ENCODE measurements at places on chromosomes 12 and 14.

- DNase-seq: no peak
Observed at GRCh38 chr14:78424311-78424710, 254.1 kb downstream of the NRXN3 start.

- no peak for DNase-seq
Observed at GRCh38 chr12:28079539-28079938, 107.0 kb upstream of the PTHLH start.

DNA sequence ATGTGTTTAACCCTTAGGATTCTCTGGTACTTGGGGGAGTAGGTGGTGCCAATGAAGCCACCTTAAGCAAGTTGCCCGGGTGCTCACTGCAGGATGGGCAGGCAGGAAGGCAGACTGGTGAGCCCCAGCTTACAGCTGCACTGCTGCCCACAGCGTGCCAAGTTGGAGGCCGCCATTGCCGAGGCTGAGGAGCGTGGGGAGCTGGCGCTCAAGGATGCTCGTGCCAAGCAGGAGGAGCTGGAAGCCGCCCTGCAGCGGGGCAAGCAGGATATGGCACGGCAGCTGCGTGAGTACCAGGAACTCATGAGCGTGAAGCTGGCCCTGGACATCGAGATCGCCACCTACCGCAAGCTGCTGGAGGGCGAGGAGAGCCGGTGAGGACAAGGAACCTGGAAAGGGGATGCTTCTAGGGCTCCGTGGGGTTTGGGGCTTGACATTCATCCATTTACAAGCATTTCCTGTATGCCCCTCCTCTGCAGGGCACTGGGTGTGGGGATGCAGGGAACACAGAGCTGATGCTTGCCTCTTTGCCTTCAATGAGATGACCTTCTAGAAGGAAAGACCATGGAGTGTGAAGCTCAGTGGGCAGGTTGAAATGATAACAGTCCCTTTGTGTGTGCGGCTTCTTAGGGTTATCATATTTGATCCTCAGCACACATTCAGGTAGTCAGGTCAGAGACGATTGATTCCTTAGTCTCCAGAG is 12.4 kb downstream of the KRT7 start:
- no peak for DNase-seq

DNA sequence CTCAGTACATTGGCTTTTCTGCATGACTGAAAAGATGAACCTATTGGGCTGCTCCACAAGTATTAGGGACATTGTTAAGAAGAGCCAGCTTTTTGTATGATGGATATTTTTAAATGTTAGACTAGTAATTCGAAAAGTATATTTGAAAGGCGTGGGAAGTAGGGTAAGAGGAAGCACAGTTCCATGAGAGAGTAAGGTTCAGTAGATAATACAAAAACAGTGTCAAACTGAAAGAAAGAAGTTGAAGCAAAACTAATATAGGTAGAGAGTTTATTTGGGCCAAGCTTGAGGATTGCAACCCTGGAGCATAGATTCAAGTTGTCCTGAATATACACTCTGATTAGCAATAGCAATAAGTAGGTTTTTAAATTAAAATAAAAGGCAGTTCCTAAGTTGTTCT is 193.9 kb downstream of the RASSF9 start:
- no peak for DNase-seq

GRCh38 chr12:31234955-31235867 is 90.7 kb downstream of the SINHCAF start:
- DNase-seq: no peak

DNA sequence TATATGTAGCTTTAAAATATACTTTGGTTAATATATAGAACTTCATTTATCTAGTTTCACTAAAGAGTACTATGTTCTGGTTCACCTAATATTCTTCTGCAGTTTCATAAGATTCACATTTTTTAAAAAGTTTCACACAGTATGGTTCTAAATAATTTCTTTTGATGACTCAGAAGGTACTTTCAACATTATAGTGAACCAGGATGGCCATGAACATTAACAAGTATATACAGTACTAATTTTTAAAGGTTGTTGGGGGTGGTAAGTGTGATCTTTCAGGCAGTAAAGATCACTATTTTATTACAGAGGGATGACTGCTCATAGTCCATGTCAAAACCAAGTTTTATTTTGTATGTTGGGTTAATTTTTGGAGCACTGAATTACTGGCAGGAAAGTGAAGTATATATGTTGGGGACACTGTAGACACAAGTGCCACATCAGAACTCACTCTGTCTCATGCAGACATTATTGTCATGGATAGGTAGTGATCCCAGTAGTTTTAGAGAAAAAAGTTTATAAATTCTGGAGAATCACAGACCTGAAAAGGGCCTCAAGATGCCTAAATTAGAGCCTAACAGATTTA is 60.0 kb downstream of the DCAF5 start:
- no peak for DNase-seq

DNA sequence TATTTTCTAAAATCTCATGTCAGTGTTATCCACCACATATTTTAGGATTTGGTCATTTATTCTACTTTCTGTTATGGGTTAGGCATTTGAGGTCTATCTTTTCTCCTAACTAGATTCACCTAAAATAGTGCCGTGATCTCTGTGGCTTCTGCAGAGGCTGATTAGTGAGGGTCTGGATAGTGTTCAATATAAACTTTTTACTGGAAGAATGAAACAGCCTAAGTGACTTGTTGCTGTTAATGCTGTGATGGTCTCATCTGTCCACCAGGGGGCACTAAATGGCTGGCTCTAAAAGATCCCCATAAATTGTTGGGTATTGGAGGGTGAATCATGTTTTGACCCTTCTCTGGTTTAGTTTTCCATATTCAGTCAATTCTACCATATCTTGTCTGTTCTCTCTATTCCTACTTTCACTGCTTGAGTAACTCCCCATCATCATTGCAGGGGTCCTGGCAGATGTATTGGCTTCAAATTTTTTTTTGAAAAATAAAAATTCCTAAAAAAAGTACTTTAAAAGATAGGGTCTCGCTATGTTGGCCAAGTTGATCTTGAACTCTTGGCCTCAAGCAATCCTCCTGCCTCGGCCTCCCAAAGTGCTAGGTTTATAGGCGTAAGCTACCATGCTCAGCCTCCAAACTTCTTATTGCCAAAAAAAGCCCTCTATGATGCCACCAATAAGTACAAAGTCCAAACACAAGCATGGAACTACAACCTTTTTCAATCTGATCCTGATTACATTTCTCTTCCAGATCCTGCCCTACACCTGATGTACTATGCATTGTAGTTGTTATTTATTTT is 6.9 kb downstream of the PABPN1 start:
- DNase-seq: peak; percentile 44

- DNase-seq: no peak
Observed at GRCh38 chr12:61542551-61542950, 717.7 kb upstream of the USP15 start.

- no peak for DNase-seq
Observed at GRCh38 chr12:99195474-99195873, 452.1 kb upstream of the GARIN6 start.

- DNase-seq: no peak
Observed at GRCh38 chr12:76055393-76055792, 23.8 kb upstream of the PHLDA1 start.

DNA sequence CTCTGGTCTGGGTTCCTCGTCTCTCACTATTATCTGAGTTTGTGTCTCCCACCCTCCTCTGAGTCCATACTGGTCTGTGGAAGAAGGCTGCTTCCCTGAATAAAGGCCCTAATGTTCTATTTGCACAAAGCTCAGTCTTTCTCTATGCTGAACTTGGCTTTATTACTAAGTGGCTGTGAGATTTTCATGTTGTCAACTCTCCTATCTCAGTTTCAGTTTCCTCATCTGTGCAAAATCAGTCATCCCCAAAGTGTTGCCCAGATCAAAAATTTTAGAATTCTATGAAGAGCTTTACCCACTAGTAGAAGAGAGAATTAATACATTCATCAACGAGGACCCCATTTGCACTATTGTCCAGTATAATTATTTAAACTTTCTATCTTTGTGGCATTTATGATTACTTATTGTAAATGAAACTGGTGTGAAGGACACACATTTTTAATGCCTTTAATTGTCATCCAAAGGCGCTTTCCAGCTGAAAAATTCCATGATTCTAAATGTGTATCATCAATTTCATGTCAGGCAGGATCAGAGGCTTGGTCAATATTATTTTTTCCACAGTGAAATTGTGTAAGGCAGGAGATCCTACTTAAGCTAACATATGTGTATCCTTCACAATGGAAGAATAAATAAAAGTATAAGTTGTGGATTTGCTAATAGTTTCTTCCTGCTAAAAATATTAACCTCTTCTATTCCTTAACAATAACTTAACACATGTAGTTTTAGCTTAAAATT is 79.1 kb upstream of the EEA1 start:
- no peak for DNase-seq

- no peak for DNase-seq
Observed at GRCh38 chr12:74817499-74817898, 279.9 kb downstream of the ATXN7L3B start.

DNA sequence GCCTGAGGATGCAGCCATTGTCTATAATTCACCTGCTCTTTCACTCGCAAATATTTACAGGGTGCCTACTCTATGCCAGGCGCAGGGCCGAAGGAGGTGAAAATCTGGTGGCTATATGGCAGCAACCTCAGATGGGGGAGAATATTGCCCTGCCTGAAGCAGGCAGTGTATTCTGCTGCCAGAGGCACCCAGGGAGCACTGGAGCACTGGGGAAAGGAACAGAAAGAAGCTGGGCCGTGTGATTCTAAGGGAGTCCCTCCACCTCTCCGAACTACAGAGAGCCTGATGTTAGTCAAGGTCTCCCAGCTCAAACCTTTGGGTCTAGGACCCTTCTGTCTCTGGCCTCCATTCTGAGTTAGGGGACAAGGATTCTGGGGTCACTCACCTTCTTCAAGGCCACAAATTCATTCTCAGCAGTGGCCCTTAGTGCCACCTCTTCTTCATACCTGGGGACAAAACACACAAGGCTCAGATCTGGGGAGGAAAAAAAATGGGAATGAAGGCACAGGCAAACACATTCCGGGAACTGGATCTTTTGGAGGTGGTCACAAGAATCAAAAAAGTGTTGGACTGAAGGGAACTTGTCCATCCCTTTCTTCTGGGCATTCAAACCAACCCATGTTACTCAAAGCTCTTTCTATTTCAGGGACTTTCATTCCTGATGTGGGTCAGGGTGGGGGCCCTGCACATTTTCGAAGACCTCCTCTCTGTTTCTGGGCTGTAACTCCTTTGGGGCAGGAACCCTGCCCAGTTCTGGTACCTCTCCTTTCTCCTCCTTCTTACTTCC is 19.3 kb upstream of the KRT86 start:
- DNase-seq: no peak

DNA sequence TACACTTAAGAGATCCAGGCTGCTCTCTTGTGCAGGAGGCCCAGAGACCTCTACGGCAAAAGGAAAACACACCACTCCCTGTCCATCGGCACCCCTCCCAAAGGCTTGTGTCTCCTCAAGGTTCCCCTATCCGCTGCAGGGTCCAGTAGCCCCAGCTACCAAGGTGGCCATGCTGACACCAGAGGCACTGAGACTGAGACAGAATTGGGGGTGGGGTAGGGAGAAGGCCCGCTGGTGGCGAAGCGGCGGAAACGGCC is 590 bp downstream of the DDIT3 start:
- DNase-seq: no peak

- DNase-seq: peak; percentile 57
Observed at GRCh38 chr14:53842938-53843337, 113.7 kb downstream of the BMP4 start.

GRCh38 chr12:56391721-56392120 is 29.1 kb upstream of the APOF start:
- no peak for DNase-seq

GRCh38 chr12:66716522-66716921 is 37.6 kb upstream of the GRIP1 start:
- no peak for DNase-seq

DNA sequence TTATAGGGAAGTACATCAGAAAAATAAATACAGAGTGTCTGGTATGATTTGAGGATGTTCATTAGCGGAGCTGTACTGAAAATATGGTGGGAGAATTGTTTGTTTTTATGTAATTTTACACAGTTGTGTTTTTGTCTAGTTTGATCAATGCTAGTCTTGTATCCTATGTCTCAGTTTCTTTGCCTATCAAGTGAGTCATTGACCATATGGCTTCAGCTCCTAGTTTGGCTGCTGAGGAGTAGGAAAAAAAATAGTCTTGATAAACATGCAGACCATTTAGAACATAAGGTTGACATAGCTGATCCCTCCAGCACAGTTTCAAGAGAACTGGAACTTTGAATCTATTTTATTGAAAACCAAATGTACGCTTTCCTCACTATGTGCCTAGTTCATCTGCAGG is 1292.1 kb upstream of the FLRT2 start:
- no peak for DNase-seq

DNA sequence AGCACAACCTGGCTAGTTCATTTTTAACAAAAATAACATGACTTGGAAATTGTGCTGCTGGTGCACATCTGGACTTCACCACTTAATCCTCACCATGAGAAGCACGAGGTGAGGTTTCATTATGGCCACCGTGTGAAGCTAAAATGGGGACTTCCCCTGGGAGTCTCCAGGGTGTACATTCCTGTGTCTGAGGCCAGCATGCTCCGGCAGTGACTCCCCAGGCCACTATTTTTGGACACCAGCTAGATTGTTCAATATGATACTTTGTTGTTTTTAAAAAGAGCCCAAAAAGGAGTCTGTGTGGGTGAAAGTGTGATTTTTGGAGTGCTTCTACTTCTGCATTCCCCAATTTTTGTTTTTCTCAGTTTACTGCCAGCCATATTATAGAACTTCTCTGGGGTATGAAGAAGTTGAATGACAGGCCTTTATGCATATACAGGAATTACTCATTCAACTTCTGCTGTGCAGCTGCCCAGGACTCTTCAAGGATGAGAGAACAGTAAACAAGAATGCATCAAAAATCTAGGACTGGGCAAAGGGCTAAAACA is 16.9 kb upstream of the AICDA start:
- DNase-seq: no peak

GRCh38 chr12:107650977-107651376 is 34.6 kb upstream of the PWP1 start:
- DNase-seq: no peak

GRCh38 chr14:54564071-54564867 is 2.7 kb upstream of the SAMD4A start:
- DNase-seq: no peak

GRCh38 chr14:58082011-58082410 is 70.0 kb downstream of the ARMH4 start:
- DNase-seq: no peak

DNA sequence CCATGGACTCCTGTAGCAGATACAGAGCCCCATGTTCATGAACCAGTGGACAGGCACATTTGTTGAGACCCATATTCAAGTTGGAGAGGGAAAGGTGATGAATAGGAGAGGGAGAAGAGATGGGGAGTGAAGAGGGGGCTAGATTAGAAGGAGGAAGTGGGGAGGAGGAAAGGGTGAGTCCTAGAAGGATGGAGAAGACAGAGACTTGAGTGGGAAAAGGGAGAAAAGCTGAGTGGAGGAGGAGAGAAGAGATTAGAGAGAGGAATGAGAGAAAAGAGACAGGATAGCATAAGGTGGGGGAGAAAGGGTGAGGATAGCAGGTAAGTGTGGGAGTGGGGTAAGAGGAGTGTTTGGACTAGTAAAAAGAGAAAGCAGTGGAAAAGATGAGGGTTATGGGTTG is 4.9 kb upstream of the ASIC1 start:
- DNase-seq: no peak

- DNase-seq: no peak
Observed at GRCh38 chr12:56212361-56212760, 9.4 kb downstream of the RNF41 start.

All from AG09309 (cell line).